HFFc6 (cell line): ENCODE measurements at places on chromosomes 1 and 21. TPM values are rescaled to one million over a fixed set of nuclear protein-coding genes. Genes with fewer than 3 reads are reported as not detected.

The RIT1 gene
- 30.9 to 33.5 TPM (median 31.6 TPM) in 3 replicates for total RNA-seq

The GUCA2B gene
- total RNA-seq: not detected in 3 replicates

The DNAJC8 gene
- 106 and 108 TPM in 2 replicates for total RNA-seq

GRCh38 chr1:211699059-211699458, 23.6 kb upstream of the NEK2 start:
- DNase-seq: no peak

- no peak for DNase-seq
These were observed 156.3 kb downstream of the CRB1 start for GRCh38 chr1:197424380-197424779.

- DNase-seq: no peak
These were observed 24.8 kb downstream of the RSPH1 start for GRCh38 chr21:42471206-42471605.

DNA sequence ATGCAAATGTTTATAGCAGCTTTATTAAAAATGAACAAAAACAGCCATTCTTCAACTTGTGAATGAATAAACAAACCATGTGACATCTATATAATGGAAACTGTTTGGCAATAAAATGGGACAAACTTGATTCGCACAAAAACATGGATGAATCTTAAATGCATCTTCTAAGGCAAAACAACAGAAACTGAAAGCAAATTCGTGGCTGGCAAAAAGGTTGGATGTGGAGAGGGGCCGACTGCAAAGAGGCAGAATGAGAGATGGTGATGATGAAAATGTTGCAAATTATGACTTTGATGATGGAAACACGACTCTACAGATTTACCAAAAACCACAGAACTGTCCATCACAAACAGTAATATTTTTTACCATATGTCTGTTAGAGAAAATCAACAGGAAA, 327.0 kb upstream of the NR5A2 start:
- DNase-seq: no peak

GRCh38 chr21:26833460-26833939, 11.7 kb downstream of the ADAMTS1 start:
- no peak for DNase-seq

DNA sequence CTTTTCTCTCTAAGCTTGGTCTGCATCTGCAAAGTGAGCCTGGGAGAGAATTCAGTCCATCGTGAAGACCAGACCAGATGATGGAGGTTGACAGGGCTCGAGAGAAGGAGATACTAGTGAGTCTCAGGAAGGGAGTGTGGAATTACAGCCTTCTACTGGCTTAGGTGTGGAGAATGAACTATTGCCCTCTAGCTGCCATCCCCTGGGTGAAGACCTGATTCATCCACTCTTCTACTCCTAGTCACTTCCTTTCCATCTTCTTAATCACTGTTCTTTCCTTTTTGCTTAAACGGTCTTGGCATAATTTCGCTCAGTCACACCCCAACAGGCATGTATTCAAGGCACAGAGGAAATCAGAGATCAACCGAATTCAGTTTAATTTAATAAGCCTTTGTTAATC, 34.0 kb upstream of the HSD17B7 start:
- DNase-seq: peak; percentile 73

- DNase-seq: peak; percentile 49
These were observed 8.1 kb upstream of the TMEM183A start for GRCh38 chr1:202998836-202999750.

- no peak for DNase-seq
These were observed 36.0 kb upstream of the HAO2 start for GRCh38 chr1:119332622-119333021.

- no peak for DNase-seq
These were observed 5.3 kb upstream of the CHD1L start for GRCh38 chr1:147236959-147237791.
